SW 1271 (cell line): ENCODE measurements at places on chromosomes 16 and 17.
A peak's percentile ranks its signal among the peaks of the same experiment; 100 is the strongest.

DNA sequence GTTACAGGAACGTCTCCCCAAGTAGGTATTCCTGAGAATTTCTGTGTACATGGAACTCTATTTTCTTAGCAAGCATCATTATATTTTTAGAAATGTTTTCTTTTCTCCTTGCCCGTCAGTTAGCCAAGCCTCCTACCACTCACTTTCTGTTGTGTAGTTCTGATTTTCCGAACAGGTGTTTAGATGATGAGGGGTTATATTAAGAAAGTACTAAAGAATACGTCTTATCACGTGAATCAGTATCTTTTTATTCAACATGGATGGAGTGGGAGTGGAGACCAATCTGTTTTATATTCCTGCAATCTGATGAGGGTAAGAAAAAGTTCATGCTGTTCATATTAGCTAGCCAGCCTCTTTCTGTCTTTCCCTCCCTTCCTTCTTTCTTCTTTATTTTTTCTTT is 29.4 kb downstream of the MSI2 start:
- no peak for DNase-seq

- no peak for DNase-seq
These were observed at the start of gene C17orf113 for GRCh38 chr17:42050393-42051012. C17orf113 (minus strand) TSS chr17:42050601; CDS start chr17:42043376, 7,225 bp downstream.

DNA sequence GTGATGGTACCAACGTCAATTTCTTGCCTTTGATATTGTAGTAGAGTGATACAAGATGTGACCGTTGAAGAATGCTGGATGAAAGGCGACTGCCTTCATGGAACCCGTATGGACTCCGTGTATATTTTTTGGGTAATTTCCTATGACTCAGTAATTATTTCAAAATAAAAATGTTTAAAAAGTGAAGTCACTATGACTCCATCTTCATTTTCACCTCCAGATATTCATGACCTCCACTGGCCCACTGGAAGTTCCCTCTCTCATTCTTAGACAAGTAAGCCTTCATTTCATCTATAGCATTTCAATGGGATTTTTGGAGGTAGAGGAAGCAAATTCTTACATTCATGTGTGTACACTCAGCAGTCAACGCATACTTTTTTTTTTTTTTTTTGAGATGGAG is 111.8 kb upstream of the NUDT7 start:
- no peak for DNase-seq

DNA sequence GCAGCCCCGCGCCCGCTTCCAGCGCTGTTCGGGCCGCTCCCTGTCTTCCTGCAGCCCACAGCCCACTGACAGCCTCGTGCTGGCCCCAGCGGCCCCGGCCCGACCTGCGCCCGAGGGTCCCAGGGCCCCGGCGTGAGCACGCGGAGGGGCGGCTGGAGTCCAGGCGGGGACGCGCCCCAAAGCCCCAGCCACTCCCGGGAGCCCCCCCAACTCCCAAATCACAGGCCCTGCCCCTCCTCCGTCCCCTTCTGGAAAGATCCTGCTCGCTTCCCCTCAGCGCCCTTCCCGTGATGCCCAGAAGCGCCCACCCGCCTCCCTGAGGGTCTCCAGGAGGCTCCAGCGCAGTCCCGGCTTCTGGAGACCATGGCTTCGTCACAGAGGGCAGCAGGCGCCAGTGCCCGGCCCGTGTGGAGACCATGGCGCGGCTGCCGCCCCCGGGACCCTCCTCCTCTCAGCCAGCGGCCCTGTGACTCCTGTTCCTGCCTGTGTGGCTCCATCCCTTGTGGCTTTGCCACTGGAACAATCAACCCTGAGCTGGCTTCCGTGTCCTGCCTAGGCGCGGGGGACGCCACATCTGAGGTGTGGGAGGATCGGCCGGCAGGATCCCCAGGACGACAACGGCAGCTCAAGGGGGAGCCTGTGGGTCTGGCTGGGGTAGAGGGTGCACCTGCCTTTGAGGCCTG is 3.9 kb downstream of the UTS2R start:
- DNase-seq = no peak

DNA sequence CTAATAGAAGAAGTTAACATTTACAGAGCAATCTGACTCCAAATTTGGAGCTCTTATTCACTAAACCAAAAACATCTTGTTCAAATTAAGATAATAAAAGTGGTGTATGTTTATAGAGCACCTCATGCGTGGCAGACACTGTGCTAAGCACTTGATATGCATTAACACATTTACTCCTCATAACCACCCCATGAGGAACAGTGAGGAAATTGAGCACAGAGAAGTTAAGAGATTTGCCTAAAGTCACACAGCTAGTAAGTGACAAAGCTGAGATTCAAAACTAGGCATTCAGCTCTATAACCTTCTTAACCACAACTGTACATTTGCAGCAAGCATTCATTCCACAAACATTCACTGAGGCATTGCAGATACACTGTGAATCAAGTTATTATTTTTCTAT is 94.0 kb downstream of the VAT1L start:
- DNase-seq = no peak

GRCh38 chr17:37820995-37821713 is 76.3 kb upstream of the HNF1B start:
- no peak for DNase-seq

GRCh38 chr17:54948380-54948779 is 20.1 kb downstream of the COX11 start:
- DNase-seq = no peak

DNA sequence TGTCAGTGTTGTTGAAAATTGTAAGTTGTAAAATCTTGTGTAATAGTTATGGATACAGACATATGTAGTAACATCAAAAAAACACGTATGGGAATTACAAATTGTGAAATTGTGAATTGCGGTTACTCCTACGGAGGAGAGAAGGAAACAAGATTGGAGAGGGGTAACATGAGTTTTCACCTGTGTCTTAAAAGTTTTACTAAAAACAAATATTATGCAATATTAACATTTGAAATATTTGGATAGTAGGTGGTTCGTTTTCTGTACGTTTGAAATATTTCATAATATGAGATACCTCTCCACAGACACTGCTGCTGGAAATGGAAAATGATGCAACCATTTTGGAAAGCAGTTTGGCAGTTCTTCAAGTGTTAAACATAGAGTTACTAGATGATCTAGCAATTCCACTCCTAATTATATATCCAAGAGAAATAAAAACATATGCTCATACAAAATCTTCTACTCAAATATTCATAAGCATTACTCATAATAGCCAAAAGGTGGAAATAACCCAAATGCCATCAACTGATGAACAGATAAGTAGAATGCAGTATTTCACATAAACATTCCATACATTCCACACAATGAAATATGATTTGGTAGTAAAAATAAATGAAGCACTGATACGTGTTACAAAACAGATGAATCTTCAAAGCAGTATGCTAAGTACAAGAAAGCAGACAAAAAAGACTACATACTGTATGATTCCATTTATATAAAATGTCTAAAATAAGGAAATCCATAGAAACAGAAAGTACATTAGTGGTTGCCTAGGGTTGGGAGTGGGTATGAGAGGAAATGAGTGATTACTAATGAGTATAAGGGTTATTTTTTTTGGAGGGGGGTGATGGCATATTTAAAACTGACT is 40.7 kb upstream of the ABCA10 start:
- peak; percentile 55 for DNase-seq

GRCh38 chr17:35846055-35846809 is 22.5 kb downstream of the HEATR9 start:
- DNase-seq = no peak

GRCh38 chr16:15636392-15636873 is 6.5 kb downstream of the MARF1 start:
- no peak for DNase-seq

DNA sequence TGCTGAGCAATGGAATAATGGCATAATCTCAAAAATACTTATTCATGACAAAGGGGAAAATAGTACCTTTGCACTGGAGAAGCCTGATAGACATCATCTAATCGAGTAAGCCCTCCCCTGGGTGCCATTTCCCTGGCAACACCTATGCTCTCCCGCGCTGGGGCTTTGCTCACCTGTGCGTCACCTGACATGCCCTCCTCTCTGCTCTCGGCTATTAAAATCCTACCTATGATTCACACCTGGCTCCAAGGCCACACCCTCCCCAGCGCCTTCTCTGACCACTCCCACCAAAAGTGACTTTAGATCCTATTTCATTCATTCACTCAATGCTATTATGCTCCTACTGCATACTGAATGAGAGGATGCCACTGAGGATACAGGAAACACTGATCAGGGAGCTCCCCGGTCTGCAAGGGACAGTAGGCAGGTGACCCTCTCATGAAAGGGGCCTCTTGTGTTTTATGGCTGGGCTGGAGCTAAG is 83.9 kb downstream of the NT5M start:
- DNase-seq = no peak
